Frontal cortex (tissue), 4 donors: ENCODE measurements at places on chromosomes 2 and 18. TPM values are rescaled to one million over a fixed set of nuclear protein-coding genes. Genes with fewer than 3 reads are reported as not detected.

DNA sequence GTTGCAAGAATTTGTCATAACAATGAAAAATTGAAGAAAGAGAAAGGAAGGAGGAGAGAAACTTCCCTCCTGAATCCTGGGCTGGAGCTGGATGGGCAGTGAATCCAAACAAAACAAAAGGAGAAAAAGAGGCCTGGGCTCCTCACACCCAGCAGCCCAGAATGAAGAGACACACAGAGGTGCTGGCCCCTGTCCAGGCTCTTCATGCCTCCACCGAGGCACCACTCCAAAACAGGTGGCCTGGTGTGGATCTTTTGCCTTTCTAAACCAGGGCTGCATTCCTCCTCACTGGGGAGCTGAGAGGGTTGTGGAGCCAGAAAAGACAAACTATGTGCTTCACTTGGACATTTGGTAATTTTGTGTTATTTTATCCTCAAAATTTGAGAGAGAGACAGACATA, 76.0 kb downstream of the FAM124B start:
- no peak for DNase-seq

- DNase-seq = no peak
Measured at GRCh38 chr2:190837952-190838361, 42.7 kb upstream of the GLS start.

DNA sequence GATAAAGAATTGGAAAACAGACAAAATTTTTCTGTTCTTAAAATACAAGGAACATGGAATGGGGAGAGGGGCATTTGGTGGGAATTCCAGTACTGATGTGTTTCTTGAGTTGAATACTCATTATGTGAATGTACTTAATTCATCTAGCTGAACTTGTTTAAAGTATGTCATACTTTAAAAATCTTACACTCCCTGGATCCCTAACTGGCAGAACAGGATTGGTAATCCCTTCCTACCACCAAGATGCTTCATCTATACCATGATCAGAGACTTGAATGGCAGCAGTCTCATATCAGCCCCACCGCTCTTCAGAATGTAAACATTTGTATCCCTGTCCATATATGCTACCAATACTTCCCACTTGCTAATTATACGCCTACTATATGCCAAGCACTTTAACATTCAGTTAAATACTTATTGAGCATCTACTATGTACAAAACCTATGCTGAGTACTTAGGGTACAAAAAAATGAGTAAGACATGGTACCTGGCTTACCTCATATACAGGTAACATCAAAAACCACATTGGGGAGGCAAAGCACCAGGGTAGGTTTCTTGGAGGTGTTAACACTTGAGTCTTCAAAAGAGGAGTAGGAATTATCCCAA, 5.3 kb downstream of the MEMO1 start:
- DNase-seq = no peak

- no peak for DNase-seq
Measured at GRCh38 chr18:62617793-62618591, 95.2 kb downstream of the ZCCHC2 start.

SKA1 gene
- total RNA-seq = 2.0 TPM

NTSR2 gene
- total RNA-seq = 0.82 TPM

GRCh38 chr2:226308986-226309385, 490.6 kb downstream of the IRS1 start:
- DNase-seq = no peak

DNA sequence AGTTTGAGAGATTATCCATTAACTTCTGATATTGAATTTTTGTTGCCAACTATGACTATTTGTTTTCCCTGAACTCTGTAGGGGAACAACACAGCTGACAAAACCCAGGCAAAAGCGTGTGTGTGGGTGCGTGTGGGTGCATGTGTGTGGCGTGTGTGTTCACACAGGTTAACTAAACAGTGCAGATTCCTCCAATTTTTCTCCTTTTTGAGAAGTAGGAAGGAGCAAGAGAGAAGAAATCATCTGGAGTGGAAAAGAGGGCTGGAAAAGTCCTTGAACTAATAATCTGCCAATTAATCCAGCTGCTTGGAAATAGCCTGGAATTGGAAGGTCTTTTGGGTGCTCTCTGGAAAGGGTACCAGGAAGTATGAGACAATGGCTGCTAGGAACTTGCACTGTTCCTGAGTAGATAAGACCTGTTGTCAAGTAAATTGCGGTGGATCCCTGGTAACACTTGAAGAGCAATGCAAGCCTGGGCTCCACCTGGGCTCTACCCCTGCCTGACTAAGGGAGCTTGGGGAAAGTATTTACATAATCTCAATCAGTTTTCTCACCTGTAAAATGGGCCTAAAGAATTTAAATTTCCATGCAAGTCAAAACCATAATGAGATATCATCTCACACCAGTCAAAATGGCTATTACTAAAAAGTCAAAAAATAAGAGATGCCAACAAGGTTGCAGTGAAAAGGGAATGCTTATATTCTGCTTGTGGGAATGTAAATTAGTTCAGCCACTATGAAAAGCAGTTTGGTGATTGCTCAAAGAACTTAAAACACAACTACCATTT, 40.5 kb upstream of the IL1R1 start:
- no peak for DNase-seq

DNA sequence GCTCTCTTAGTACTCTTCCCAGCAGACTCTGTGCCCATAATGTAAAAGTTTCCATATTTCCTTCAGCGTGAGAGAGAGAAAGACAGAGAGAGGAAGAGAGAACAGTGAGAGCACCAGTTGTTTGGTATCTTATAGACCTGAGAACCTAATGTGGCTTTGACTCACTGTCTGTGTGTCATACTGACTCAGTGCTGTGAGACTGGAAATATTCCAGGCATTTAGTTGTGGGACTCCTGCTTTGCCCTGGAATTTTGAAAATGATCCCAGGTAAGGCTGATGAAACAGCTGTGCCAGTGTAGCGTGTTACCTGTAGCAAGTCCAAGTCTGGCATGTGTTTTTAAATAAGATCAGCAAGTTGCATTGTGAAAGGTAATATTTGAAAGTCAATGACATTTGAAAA, 87.9 kb upstream of the KCNH7 start:
- no peak for DNase-seq

LYPD6 gene
- 9.4 TPM for total RNA-seq

GRCh38 chr2:1837022-1837421, 92.7 kb upstream of the PXDN start:
- DNase-seq = no peak

RGPD8 gene
- 39.1 TPM for total RNA-seq

DNA sequence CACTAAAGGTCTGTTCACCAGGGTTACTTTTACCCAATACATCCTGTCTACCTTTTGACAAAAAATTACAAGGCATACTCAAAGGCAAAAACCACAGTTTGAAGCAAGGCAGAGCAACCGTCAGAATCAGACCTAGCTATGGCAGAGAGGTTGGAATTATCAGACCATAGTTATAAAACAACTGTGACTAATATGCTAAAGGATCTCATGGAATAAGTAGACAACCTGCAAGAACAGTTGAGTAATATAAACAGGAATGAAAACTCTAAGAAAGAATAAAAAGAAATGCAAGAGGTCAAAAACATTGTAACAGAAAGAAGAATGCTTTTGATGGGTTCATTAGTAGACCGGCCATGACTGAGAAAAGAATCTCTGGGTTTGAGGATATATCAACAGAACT, 318.8 kb upstream of the KCNH7 start:
- DNase-seq = no peak
